ENCODE measurements at places on chromosomes 11 and 22.
A peak's percentile ranks its signal among the peaks of the same experiment; 100 is the strongest.

GRCh38 chr11:119518746-119519730 is 96.1 kb upstream of the THY1 start:
- no peak for DNase-seq

GRCh38 chr11:62880231-62880802 is 379 bp upstream of the SLC3A2 start:
- DNase-seq: no peak

DNA sequence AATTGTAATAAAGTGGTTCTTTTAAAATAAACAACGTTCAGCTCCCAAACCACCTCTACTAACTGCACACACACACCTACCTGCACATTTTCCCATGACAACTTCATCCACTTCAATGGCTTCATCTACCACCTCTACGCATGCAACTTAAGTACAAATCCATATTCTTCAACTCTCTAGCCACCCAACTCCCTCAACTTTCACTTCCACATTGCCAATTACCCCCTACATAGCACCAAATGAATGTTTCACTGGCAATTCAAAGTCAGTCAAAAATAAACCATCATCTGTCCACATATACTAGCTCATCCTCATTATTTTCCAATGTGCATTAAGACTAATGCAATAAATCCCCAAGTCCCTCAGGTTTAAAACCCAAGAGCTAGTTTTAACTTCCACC is 50.7 kb upstream of the ARHGAP32 start:
- no peak for DNase-seq

- no peak for DNase-seq
These were observed 112.3 kb downstream of the TMPRSS5 start for GRCh38 chr11:113593698-113594308.

DNA sequence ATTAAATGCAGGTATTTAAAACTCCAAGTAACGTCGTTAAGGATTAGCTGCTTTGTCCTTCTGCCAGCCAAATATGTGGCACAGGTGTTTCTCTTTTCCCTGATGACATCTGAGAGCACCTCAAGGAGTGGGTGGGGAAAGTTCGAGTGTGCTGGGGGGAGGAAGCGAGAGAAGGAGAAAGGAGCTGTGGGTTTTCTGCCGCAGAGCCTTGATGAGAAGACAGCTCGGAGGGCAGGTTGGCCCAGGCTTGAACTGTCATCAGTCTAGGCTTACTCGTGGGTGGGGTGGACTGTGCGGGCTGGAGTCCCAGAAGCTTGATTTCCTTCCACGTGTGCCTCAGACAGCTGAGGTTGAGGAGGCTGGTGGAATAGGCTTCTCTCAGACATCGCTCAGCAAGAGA is 15.2 kb upstream of the SORL1-AS1 start:
- DNase-seq: peak; percentile 69

GRCh38 chr22:35430897-35431322 is 31.0 kb downstream of the MCM5 start:
- peak; percentile 51 for DNase-seq

DNA sequence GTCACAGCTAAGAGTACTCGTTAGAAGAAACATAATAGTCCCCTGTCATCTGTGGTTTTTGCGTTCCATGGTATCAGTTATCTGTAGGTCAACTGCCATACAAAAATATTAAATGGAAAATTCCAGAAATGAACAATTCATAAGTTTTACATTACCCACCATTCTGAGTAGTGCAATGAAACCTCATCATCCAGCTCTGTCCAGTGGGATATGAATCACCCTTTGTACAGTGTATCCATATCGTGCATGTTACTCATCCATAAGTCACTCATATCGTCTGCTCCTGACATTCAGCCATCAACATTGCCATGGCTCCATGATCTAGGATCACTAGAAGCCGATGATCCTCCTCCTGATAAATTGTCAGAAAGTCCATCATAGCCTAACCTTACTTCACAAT is 174.9 kb upstream of the C11orf87 start:
- no peak for DNase-seq

DNA sequence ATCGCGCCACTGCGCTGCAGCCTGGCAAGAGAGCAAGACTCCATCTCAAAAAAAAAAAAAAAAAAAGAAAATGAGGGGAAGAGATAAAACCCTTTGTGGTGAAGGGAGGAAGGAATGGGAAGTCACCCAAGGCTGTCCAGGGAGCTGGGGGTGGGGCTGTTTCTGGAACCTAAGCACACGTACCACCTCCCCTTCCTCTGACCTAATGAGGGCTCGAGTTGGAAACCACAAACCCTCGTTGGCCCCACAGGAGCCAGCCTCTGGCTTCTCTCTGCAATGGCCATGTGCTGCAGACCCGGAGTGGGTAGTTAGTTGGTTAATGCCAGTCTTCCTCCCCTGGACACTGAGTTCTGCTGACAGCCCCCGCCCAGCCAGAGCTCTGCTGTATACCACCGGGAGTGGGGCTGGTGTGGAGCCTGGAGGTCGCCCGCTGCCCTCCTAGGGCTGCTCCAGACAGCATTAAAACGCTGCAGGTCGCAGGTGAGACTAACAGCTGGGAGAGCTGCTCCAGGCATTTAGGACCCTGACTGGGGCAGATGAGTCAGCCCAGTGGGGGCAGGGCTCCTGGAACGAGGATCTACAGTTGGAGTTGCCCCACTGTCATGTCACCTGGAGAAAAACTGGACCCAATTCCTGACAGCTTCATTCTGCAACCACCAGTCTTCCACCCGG is at the start of gene LGALS12:
Gene LGALS12, plus strand, starts transcription at position 228 of the 672 bp plus-strand sequence. Its CDS starts 375 bp downstream, at position 603.
- no peak for DNase-seq

DNA sequence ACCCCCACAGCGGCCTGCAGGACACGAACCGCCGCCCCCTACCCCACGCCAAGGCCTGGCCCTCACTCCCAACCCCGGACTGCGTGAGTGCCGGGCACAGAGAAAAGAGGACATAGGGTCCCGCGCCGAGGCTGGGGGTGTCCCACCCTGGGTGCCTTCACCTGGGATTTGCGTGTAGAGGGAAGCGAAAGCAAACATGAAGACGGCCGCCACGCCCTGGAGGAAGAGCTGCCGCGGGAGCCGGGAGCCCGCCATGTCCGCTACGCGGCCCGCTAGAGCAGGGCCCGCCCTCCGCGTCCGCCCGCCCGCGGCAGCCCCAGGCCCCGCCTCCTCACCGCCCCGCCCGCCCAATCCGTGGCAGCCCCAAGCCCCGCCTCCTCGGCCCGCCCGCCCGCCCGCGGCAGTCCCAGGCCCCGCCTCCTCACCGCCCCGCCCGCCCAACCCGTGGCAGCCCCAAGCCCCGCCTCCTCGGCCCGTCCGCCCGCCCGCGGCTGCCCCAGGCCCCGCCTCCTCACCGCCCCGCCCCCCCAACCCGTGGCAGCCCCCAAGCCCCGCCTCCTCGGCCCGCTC is at the start of gene LMF2:
Gene LMF2, minus strand, starts transcription at position 282 of the 570 bp plus-strand sequence. Its CDS starts 27 bp downstream, at position 255.
- peak; percentile 88 for DNase-seq
